ENCODE measurements at places on chromosomes 4 and X.

- ATAC-seq, result no peak
These were observed 48.6 kb downstream of the DCLK2 start for GRCh38 chr4:150126864-150127203.

GRCh38 chr4:153468587-153468986 lies 2.4 kb downstream of the TMEM131L start:
- ATAC-seq, result no peak

DNA sequence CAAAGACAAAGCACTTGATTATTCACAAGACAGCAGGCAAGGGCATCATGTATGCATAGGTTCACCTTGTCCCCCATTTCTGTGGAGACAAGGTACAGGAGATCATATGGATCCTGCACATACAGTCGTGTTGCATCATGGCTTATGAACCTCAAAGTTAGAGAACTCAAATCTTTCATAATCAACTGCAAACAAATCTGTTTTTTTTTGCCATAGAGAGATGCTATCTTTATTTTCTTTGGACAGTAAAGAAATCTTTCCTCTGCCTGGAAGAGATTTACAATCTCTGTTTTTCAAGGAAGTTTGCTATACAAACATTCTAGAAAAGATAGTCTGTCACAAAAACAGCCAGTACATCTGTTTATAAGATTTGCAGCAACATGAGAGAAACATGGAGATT lies 578.8 kb downstream of the ANKRD50 start:
- no peak for ATAC-seq

GRCh38 chr4:150033901-150034300 lies 44.3 kb upstream of the DCLK2 start:
- ATAC-seq, result no peak

- no peak for ATAC-seq
These were observed 2089.6 kb upstream of the TENM3 start for GRCh38 chr4:180153587-180153986.

GRCh38 chr4:41795796-41796385 lies 47.4 kb upstream of the PHOX2B start:
- ATAC-seq, result no peak

DNA sequence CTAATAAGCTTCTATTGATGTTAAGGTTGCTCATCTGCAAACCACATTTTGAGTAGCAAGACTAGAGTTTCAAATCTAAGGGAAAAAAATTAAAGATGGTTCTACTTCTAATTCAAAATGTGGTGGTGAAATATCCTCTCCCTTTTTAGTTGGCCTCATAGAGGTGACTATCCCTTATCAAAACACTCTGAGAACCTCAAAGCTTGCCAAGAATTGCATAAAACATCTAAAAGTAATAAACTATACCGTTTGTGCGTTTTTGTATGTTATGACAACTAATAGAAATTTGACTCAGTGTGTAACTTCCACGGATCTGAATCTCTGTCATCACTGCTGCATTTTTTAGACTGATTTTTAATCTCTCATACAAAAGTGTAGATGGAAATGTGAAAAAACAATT lies 672.8 kb upstream of the GALNT7 start:
- ATAC-seq, result no peak

- peak; percentile 86 for ATAC-seq
These were observed at the start of gene TLR10 for GRCh38 chr4:38782452-38783108. TLR10 (minus strand) TSS chr4:38782990; CDS start chr4:38775590, 7,400 bp downstream.

GRCh38 chr4:169601016-169601771 lies 11.2 kb downstream of the NEK1 start:
- ATAC-seq, result no peak

- no peak for ATAC-seq
These were observed 33.3 kb downstream of the PKD2 start for GRCh38 chr4:88040707-88041106.

DNA sequence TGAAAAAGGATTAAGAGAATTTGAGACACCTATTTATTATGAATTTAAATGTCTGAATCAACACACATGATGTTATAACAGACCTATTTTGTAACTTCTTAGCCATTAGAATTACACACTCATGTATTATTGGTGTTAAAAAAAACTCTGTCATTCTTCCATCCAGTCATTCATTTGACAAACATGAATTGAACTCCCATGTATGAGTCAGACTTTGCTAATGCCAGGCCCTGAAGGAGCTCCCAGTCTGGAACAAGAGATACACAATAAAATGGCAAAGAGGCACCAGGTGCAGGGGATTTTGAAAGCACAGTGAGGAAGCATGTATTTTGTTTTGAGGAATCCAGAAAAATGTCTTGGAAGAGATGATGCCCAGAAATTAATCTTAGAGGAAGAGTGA lies 87.7 kb upstream of the EFHC2 start:
- ATAC-seq, result peak; percentile 92

Data from esophagus mucosa (tissue), 1 donor.